ENCODE measurements at places on chromosomes 1 and 21.

DNA sequence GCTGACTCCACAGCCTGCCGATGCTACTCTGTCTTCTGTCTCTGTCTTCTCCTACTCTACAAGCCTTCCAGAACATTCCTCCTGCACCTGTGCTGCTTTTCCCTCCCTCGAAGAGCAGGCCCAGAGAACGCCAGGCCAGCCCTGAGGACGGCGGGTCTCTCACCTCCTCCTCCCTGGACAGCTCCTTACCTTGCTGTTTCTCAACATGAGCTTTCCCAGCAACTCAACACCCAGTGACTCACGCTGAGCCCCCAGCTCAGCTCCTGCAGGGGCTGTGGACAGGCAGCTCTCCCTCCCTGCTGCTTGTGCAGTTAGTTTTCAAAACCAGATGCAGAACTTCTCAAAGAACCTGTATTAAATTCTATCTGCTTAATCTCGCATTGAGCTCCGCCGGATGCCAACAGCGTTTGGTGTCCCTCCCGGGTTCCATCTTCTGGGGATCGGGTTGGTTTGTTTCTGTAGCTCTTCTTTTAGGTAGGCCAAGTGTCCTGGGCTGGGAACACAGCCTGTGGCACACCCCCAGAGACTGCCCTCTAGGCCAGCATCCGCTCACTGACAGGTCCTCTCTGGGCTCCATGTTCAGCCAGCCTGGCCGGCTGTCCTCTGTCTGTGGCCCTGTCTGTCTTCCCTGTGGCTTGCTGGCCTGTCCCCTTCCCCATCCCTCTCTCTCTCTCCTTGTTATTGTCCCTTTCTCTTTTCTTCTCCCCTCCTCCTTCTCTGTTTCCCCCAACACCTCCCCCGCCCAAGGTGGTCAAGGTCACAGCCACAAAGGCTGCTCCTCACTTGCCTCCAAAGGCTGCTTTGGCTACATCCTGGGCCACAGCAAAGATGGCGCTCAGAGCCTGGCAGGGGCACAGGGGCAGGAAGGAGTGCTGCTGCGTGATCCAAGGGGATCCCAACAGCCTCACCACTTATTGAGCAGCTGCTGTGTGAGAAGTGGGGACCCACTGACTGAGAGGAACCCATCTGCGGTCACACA lies 391.0 kb downstream of the MATN1 start:
- DNase-seq = no peak

DNA sequence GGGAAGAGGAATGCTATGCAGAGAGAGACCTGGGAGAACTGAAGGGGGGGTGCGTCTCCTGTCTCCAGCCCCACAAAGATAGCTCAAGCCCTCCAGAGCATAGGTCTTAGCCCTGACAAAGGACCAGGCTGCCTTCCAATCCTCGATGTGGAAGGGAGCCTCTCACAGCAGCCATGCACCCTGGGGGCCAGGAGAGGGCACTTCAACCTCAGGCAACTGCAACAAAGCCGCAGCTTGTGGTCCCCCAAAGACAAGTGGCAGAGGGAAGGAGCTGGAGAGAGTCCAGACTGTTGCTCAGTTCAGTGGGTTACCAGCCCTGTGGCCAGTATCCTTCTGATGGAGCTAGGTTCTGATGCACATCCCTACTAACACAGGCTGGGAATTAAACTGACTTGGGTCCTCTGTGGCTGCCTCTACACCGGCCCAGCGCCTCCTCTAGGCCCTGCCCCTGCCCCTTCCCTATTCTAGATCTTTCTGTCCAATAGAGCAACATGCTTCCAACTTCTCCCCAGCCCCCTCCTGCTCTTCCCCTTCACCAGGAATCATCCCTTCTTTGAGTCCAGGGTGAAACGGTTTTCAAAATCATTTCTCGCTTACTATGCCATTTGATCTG lies 100.7 kb upstream of the SPATA6 start:
- DNase-seq = no peak

GRCh38 chr21:44958471-44959191 lies 18.8 kb downstream of the SLX9 start:
- DNase-seq = peak; percentile 62

GRCh38 chr1:245552331-245552730 lies 397.5 kb downstream of the KIF26B start:
- DNase-seq = no peak

GRCh38 chr21:45954261-45954660 lies 27.3 kb upstream of the COL6A1 start:
- DNase-seq = no peak

DNA sequence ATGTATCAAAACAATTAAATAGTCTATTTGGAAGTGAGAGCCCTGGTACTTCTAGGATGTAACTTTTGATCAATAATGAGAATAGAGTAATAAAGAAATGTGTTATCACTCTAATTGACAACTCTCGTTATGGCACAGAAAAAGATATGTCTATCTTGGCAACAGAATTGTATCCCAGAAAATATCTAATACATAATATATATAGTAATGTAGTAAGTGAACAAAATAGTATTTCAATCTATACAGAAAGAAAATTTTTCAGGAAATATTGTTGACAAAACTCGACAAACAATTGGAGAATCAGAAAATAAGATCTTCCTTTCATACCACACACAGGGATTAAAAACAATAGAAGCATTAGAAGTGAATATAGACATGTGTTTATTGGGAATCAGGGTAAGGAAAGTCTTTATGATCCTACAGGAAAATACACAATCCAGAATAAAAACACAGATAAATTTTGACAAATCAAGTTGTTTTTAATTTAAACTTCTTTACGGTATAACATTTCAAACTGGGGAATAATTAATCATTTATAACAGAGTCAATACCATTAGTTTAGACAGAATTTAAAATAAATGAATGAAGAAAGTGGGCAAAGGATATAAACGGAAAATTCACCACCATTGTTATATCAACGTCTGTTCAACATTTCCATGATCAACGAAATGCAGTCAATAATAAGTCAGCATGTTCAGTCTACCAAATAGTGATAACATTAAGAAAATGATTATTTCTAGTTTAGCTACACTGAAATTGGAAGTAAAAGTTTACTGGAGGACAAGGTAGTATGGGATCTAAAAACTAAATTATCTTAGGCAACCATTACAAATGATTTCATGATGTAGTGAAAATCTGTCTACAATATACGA lies 1526.5 kb upstream of the TPTE start:
- DNase-seq = no peak

- DNase-seq = no peak
Observed at GRCh38 chr1:53715478-53715877, 23.5 kb downstream of the GLIS1 start.

DNA sequence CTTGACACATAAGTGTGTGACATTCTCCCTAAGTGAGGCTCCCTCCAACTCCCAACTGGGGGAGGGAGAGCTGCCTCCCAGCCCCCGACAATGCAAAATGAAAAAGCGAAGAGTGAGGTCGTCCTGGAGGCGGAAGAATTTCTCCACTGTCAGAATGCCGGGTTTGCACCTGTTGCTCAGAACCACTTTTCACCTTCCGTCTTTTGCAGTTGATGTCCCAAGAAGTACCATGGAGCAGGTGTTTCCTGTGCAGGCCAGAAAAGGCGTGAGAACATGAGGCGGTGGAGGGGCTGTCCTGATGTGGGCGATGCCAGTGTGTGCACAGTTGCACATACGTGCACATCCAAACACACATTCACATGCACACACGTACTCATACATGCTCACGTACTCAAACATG lies 158.6 kb upstream of the AJAP1 start:
- no peak for DNase-seq

- DNase-seq = no peak
Observed at GRCh38 chr21:40255518-40256444, 388.5 kb downstream of the PCP4 start.

- no peak for DNase-seq
Observed at GRCh38 chr1:1163538-1164070, 10.1 kb upstream of the TTLL10 start.

DNA sequence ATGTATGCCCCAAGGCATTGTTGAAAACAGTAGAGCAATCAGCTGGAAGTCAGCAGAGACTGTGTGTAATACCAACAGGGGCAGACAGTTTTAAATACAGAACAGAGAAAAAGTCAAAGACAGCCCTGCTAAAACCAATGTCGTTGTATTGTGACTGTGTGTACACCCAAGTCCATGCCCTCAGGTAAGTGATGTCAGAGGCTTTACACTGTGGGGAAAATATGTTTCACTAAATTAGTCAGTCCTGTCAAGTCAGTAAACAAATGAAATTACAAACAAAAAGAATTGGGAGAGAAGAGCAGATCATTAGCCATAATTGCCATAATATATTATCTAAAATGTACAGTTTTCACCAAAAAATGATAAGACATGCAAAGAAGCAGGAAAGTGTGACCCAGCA lies 2.4 kb upstream of the CYP2J2 start:
- DNase-seq = no peak

GRCh38 chr1:92134331-92134730 lies 54.2 kb downstream of the BTBD8 start:
- DNase-seq = no peak

- DNase-seq = no peak
Observed at GRCh38 chr1:109112056-109112651, 1.8 kb upstream of the ELAPOR1 start.

DNA sequence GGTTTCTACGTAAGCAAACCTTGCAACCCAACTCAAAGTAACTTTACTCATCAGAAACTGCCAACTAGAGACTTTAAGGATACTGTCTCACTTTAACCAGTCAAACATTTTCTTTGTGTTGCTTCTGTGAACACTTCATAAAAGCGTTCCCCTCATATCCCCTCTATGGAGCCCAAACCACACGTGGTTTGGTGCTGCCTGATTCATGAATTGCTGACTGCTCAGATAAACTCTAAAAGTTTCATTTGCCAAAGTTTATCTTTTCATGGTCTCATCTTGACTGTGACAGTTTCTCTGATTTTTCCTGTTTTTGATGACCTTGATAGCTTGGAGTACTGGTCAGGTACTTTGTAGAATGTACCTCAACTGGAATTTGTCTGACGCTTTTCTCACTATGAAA lies 14.6 kb upstream of the RWDD3 start:
- DNase-seq = no peak

DNA sequence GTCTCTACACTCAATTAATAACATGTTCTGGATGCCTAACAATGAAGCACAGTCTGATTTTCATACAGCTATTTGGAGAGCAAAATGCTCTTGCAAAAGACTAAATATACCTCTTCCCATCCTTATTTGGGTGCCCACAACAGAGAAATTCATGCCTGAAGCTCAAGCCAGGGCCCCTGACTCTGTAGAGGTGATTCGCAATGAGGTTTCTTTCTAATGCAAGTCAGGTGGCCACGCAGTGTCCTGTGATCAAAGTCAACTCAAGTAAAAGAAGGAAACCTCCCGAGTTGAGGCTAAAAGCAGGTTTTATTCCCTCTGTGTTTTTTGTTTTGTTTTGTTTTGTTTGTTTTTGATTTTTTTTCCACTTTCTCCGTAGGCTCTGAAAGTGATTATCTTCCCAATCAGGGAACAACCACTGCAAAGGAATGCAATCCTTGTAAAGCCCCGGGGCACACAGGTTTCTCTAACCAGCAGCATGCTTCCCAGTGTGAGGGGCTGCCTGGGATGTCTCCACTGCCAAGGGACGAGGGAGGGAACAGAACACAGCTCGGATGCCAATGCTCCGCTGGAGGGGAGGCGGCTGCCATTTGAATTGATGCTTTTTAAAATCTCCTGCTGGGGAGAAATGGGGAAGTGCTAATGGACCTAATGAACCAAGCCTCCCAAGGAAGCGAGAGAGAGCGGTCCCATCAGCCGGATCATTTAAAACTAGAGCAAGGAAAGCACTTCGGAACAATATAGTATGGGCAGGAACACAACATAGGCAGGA lies 73.8 kb upstream of the SSX2IP start:
- DNase-seq = no peak

DNA sequence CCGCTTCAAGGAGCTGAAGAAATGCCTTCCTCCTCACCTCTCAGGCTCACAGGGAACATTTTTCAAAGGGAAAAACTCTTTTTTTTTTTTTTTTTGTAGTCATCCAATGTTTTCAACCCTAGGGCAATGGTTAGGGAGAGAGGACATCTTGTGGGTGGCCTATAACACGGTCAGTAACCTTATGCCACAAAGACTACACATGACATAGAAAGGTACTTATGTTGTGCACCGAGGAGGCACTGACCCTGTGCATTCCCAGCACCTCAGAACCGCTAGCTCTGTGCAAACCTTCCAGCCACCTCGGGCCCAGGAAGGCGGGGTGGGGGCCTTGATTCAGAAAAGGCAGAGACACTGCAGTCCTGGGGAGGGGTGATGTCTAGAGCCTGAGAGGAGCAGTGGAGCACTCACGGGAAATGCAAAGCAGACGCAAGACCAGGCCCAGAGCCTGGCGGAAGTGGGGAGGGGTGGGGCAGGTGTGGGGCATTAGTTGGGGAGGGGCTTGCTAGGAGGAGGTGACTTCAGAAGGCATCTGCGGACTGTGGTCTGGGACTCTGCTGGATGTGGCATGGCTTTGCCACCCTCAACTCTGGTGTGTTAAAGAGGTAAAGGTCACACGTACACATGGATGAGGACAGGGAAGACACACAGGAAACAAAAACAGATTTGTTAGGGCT lies 68.6 kb downstream of the MDM4 start:
- no peak for DNase-seq

GRCh38 chr1:54273795-54274163 lies 73.8 kb downstream of the MRPL37 start:
- no peak for DNase-seq

- no peak for DNase-seq
Observed at GRCh38 chr1:211828584-211829342, 1.8 kb downstream of the LPGAT1 start.

DNA sequence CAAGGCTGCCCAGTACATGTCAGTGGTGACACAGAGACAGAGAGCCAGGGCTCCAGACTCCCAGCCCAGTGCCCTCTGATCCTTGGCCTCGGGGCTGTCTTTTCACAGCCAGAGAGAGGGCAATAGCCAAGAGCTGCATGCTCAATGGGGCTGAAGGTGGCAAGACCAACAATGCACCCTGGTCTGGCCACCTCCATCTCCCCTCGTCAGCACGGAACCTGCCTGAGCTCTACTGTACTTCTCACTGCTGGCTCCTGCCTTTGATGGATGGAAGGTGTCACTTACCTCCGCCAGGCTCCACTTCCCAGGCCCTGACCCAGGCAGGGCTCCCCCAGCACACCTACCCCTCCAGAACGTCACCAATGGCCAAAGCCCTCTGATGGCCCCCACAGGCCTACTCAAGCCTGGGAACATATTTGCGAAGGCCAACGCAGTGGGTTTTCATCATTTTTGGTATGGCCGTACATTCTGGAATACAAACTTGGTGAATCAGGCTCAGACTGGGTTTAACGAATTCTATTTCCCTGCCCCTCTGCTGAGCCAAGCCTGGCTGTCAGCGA lies 88.1 kb downstream of the DMRTB1 start:
- no peak for DNase-seq

DNA sequence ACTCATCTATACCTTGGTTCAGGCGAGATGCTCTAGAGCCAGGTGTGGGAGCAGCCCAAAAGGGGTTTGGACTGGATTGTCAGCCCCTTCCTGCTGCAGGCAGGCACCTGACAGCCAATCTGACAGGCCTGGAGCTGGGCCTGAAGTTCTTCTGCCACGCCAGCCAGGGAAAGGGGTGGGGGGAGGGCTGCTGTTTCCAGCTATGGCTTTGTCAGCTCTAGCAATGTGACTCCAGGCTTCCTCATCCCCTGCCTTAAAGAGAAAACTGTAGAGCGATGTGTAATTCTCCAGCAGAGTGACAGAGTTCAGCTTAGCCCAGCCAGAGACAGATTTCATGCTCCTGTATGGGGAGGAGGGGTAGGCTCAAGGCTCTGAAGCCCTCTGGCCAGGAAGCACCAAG lies 30.3 kb downstream of the WNT4 start:
- DNase-seq = no peak

Measured in GOT3 (cell line).